GM23248 (cell line): ENCODE measurements at places on chromosomes 4 and X. TPM values are rescaled to one million over a fixed set of nuclear protein-coding genes. Genes with fewer than 3 reads are reported as not detected.

Gene HPGDS
- not detected in 2 replicates for polyA plus RNA-seq

DNA sequence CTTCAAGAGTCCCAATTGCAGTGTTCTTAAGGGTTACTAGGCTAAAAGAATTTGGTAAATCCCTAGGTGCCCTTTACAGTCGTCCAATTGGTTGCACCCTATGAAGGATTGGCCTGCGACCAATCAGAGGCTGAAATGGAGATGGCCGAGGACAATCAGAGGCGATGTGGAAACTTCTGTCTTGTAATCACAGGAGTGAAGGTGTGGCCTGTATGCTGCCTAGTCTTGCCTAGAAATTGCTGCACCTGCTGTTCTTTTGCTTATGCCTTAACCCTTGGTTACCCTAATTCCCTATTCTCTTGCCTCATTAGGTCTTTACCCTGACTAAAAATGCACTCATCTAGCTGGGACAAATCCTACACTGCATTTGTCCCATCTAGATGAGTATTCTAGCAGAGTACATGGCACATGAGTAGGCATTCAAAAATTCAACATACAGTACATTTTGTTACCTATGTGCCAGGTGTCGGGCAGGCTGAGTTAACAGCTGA lies 1.0 kb upstream of the DCK start:
- H3K36me3 ChIP-seq: no peaks in the 10 kb centered on the region
- H3K27ac ChIP-seq: peak overlapping the region; percentile 83; the same call in 1 of the 2 replicates
- peak overlapping the region; percentile 90 for H3K4me3 ChIP-seq
- no peaks in the 10 kb centered on the region for H3K27me3 ChIP-seq
- H3K4me1 ChIP-seq: peaks cover 23% of the 10 kb centered on the region
- DNase-seq: no peak

DNA sequence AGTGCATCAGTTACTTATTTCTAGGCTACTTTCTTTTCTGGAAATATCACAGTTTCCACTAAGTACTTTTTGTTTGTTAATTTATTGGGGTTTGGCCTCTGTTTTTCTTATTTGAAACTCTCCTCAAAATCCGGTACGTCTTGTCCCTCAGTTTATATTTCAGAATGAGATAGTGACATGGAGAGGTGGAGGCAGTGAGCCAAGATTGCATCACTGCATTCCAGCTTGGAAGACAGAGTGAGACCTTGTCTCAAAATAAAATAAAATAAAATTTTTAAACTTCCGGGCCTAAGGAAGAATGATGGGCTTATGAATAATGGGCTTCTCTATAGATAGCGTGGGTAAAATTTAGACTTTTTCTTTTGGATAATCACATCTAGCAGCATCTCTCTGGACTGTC lies 567.8 kb downstream of the TRIML1 start:
- H3K36me3 ChIP-seq: no peaks in the 10 kb centered on the region
- DNase-seq: no peak
- no peak overlapping the region for H3K4me3 ChIP-seq
- no peaks in the 10 kb centered on the region for H3K4me1 ChIP-seq

GRCh38 chr4:157115613-157116335 lies 39.8 kb downstream of the GLRB start:
- peak; percentile 81 for DNase-seq
- peaks cover 27% of the 10 kb centered on the region for H3K4me1 ChIP-seq
- no peaks in the 10 kb centered on the region for H3K27me3 ChIP-seq
- no peaks in the 10 kb centered on the region for H3K36me3 ChIP-seq
- no peak overlapping the region for H3K4me3 ChIP-seq

- H3K27ac ChIP-seq: no peak overlapping the region
- H3K4me1 ChIP-seq: no peaks in the 10 kb centered on the region
- DNase-seq: no peak
- H3K27me3 ChIP-seq: no peaks in the 10 kb centered on the region
- H3K36me3 ChIP-seq: no peaks in the 10 kb centered on the region
These were observed 1947.6 kb upstream of the IGFBP7 start for GRCh38 chr4:59057804-59058203.

DNA sequence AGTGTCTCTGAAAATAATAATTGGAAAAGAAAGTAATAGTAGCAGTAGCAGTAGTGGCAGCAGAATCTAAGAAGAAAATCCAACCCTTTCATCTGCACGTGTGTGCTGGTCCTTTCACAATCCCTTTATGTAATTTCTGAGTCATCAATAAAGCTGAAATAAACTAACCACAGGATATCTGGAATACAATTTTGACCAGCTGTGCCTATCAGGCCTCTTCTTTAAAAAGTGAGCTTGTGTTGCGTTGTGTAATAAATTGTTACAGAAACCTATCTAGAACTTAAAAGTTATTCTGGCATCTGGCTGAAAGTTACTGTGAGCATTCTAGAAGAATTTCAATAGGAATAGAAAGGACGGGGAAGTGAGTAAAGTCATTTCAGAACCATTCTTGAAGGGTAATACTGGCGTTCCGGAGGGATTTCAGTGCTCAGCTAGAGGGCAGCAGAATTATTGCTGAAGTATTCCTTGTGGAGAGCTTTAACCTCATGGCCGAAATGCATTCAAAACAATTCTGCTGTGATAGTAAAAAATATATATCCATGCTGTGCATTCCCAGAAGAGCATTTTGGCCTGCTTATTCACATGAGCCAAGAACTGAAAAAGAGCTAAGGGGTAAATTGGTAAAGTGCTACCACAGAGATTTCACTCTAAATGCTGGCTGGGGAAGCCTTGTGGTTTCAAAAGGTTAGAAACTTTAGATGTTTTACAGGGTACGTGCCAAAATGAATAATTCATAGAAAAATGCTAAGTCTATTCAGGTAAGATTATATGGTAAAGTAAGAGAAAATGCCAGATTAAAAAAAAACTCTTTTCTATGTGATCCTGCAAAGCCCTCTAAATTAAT lies 260.6 kb downstream of the NKX6-1 start:
- peaks cover 9% of the 10 kb centered on the region; the same call in 1 of the 2 replicates for H3K27me3 ChIP-seq
- peak; percentile 68 for DNase-seq
- no peaks in the 10 kb centered on the region for H3K36me3 ChIP-seq
- no peak overlapping the region for H3K27ac ChIP-seq
- H3K4me1 ChIP-seq: peaks cover 4% of the 10 kb centered on the region; the same call in 1 of the 2 replicates

DNA sequence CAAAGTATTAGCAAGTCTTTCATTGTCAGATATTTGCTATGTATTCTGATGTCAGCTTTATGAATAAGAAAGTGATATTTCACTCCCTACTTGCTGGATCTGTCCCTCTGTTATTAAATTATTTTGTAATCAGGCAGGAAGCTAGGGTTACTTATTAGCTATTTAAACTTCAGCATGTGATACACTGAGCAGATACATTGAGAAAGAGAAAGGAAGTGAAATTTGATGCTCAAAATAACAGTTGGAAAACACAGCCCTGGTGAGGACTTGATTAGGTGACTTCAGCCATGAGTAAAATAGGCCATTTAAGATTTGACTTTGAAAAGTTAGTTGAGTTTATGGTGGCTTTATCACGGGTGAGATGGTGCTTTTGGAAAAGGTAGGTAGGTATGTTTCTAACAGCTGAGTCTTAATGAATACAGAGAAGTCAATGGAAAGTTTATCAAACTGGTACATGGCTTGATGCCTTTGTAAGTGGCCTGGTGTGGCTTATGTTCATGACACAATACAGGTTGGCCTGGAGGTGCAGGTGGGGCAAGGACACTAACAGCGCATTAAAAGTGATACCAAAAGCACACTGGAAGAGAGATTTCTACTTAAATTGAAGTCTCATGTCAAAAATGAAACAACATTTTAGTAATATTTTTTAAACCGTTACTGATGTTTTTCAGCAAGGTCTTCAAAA lies 321.2 kb upstream of the SPOCK3 start:
- no peak for DNase-seq
- no peaks in the 10 kb centered on the region for H3K27me3 ChIP-seq
- H3K4me3 ChIP-seq: no peak overlapping the region
- no peaks in the 10 kb centered on the region for H3K4me1 ChIP-seq
- no peaks in the 10 kb centered on the region for H3K36me3 ChIP-seq
- H3K27ac ChIP-seq: no peak overlapping the region

- H3K27ac ChIP-seq: peak overlapping the region; percentile 92; the same call in 1 of the 2 replicates
- no peaks in the 10 kb centered on the region for H3K27me3 ChIP-seq
- peak overlapping the region; percentile 90 for H3K4me3 ChIP-seq
- no peaks in the 10 kb centered on the region for H3K36me3 ChIP-seq
These were observed 1.2 kb downstream of the NEK1 start for GRCh38 chr4:169611157-169611556.

DNA sequence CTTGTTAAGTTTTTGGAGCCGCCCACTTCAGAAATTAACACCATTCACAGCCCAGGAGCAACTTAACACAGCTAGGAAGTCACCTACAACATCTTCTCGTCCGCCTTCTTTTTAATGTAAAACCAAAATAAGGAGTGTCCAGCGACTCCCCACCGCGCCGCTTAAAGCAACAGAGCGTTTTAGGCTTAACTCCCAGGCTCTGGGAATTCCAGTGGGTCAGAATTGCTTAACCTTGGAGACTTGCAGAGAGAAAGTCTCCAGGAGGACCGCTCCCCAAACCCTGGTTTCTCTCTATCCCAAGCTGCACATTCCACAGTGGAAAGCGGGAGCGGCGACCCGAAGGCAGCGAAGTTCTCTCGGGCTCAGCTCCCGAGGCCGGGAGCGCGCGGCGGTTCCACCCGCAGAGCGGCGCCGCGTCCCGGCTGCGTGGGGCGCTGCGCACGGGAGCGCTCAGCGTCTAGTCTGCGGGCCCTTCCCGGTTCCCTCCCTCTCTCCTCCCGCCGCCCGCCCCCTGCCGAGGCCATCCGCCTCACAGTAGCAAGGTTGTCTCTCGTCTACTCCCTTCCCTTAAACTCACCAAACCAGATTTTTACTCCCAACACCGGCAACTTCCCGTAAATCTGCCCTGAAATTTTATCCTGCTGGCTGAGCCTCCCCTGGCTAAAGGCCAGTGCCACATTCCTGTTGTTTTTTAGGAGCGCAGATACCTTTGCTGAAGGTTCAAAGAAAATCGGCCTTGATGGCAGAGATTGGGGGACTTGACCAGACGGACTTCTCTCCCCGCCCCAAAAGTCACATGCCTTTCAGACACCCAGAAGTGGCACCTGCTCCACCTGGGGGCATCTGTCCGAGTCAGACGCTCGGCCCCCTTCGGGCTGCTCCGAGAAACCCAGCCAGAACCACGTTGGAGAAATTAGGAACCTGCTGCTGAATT lies at the start of gene RBM47:
RBM47 (minus strand) TSS at position 464 of the 934 bp plus-strand sequence. CDS start 190,971 bp downstream, outside the sequence.
- no peaks in the 10 kb centered on the region for H3K36me3 ChIP-seq
- DNase-seq: peak; percentile 76
- peak within 1 kb of the TSS; percentile 79 for H3K4me3 ChIP-seq

DNA sequence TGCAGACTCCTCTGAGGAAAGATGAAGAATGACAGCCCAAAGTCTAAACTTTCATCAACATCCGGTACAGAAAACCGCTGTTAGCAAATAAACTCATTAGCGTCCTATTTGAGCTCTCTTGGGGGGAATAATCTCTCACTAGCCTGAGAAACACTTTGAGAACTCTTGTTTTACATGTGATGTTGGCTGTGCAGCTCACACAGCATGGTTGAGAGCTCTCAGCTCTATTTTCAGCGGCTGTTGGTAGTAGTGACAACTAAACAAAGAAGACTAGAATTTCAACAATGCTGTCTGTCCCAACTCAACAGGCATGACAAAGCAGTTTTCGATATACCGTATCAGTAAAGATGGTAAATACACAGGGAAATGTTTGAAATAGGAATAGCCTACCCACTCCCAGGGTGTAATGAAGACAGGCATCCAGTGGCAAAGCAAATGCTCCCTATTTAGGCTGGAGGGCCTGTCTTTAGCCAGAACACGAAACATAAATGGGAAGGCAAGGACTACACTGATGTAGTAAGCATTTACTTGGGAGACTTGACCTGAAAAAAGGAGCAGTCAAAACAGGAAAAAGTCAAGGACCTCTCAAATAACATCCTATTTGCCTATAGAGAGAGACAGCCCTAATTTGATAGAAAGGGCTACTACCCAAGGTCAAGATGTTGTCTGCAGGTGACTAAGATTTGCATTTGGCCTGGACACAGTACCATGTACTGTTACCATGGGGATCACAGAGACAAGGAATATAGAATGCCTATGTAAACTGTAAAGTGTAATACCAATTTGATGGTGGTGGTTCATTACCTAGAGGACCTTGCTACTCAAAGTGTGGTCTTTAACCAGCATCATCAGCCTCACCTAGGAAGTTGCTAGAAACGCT lies 60.4 kb downstream of the PPEF2 start:
- H3K4me3 ChIP-seq: no peak overlapping the region
- no peak for DNase-seq
- peaks cover 16% of the 10 kb centered on the region for H3K4me1 ChIP-seq
- H3K36me3 ChIP-seq: no peaks in the 10 kb centered on the region
- H3K27ac ChIP-seq: no peak overlapping the region

DNA sequence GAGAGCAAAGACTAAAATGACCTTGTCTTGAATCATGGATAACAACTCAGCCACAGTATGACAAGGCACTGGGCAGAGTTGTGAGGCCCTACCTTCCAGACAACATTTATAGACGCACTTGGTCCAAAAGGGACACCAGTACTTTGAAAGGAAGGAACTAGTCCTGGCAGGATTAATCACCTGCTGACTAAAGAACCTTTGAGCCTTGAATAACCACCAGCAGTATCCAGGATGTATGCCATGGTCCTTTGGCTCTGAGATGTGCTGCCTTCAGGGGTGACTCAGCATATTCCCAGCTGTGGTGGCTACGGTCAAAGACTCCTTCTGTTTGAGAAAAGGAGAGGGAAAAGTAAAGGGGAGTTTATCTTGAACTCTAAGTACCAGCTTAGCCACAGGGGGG lies 118.1 kb upstream of the PRR32 start:
- no peaks in the 10 kb centered on the region for H3K4me1 ChIP-seq
- H3K4me3 ChIP-seq: no peak overlapping the region
- H3K36me3 ChIP-seq: no peaks in the 10 kb centered on the region
- H3K27me3 ChIP-seq: no peaks in the 10 kb centered on the region

DNA sequence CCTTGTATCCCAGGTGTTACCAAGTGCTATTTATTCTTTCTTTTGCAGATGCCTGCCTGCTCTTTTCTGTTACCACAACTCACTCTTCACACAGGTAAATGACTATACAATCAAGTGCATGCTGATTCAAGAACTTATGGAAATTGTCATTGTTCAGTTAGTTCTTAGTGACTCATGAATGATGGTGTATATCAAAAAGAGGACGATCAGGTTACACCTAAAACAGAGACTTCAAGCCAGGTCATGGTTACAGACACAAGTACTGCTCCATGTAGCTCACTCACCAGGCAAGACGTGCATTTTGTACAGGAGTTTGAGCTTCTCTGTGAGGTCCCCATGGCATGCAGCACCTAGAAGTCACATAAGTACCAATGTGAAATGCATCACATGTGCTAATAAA lies 59.3 kb upstream of the UCP1 start:
- H3K4me1 ChIP-seq: no peaks in the 10 kb centered on the region
- H3K27ac ChIP-seq: no peak overlapping the region
- no peaks in the 10 kb centered on the region for H3K27me3 ChIP-seq
- peaks cover 8% of the 10 kb centered on the region for H3K36me3 ChIP-seq

DNA sequence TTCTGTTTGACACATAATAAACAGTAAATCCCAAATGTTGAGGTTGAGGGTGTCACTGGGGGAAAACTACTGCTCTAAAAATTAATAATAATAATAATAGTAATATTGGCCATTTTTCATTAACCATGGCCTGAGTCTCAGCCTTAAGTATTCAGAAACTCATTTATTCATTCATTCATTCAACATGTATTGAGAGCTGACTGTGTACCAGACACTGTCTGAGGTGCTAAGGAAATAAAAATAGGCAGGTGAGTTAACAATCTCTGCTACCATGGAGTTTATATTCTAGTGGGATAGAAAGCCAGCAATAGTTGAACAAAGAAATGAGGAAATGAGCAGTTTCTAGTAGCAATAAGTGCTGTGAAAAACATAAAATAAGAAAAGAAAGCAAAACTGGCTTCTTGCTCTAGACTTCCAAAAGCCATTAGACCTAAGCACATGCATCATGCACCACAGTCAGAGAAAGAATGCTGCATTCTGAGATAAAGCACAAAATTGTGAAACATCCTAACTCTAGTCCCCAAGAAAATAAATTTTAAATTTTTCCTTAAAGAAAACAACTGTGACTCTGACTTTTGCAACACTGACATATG lies 278.7 kb downstream of the RCHY1 start:
- H3K27ac ChIP-seq: no peak overlapping the region
- H3K36me3 ChIP-seq: no peaks in the 10 kb centered on the region
- H3K27me3 ChIP-seq: no peaks in the 10 kb centered on the region
- H3K4me1 ChIP-seq: no peaks in the 10 kb centered on the region
